ENCODE measurements at places on chromosomes 6 and 20.

GRCh38 chr20:39112178-39112743 lies 150.1 kb downstream of the DHX35 start:
- no peak for DNase-seq

- DNase-seq, result no peak
Observed at GRCh38 chr6:99507648-99508047, 7.6 kb downstream of the USP45 start.

DNA sequence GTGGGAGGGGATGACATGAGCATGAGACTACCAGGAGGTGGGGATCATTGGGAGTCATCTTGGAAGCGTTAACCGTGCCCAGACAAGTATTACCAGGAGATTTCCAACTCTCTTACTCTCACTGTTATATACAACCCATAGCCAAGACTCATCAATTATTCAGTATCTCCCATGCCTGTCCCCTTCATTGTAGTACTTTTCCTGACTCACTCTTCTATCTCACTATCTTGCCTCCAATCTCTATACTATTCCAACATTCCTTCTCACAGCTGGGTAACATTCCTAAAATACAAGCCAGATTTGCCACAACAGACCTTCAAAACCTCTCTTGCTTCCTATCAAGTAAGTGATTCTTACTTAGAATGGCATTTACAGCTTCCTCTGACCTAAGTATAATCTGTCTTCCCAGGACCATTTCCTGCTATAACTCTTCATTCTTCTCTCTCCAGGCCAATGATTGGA lies 226.3 kb upstream of the SMLR1 start:
- DNase-seq, result no peak

GRCh38 chr20:33853507-33853813 lies 42.3 kb downstream of the CHMP4B start:
- DNase-seq, result no peak

DNA sequence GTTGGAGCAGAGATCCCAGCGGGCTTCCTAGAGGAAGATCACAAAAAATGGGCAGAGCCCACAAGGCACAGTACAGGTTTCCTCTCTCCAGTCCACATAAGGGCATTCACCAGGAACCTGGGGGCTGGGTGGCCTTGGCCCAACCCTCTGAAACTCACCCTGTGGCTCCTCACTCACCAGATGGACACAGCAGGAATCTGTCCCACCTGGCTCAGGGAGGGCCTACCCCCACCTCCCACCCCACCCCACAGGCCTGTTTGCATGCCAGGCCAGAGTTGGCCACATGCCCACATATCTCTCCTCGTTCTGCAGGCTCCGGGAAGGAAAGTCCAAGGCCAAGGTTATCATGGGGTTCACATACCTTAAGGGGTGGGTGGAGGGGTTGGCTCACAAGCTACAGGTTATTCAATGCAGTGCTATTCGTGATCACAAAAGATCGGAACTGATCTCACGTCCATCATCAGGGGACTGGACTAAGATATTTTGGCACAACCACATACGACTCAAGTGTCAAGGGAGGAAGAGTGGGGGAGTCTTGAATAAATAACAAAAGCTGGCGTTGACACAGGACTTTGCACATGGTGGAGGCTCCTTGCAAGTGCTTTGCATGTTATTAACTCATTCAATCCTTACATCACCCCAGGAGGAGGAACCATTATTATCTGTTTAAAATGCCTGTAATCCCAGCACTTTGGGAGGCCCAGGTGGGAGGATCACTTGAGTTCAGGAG lies 13.0 kb downstream of the RIPOR3 start:
- no peak for DNase-seq

- DNase-seq, result no peak
Observed at GRCh38 chr20:62896526-62896925, 29.8 kb downstream of the DIDO1 start.

GRCh38 chr20:11379257-11380011 lies 538.3 kb upstream of the BTBD3 start:
- no peak for DNase-seq

DNA sequence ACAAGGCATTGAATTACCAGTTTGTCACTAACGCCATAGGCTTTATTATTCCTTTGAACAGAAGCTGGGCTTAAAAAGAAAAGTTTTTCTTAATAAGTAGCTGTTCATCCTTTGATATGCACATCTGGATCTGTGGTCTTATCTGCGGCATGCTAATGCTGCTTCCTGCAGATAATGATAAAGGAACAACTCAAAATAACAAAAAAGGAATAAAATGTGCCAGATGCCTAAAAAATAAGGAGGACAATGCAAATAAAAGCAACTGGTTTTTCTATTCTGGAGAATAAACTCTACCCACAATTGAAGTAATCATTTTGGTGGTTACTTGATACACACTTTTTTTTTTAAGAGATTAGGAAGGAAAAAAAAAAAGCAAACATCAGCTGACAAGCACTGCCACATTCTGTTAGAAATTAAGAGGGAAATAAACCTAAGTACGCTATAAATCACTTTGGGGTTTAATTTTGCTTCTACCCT lies 156.8 kb upstream of the SALL4 start:
- DNase-seq, result no peak

DNA sequence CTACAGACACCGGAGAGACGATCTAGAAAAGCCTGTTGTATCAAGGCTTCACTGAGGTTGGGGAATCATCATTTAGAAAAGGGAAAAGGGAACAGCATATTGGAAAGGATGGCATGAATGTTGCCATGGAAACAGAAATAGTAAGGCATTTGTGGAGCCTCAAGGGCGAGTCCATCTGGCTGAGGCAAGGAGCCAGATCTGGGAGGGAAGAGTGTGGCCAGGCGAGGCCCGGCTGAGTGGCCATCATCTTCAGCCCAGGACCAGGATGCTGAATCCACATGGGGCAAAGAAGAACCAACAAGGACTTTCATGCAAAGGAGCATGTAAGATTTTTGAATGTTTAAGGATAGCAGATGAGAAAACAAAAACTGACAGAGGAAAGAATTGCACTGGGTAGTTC lies 85.8 kb downstream of the MAP3K5 start:
- no peak for DNase-seq

GRCh38 chr6:119333707-119334295 lies 15.8 kb downstream of the MAN1A1 start:
- DNase-seq, result no peak

GRCh38 chr6:7604003-7604402 lies 14.0 kb downstream of the SNRNP48 start:
- no peak for DNase-seq

- no peak for DNase-seq
Observed at GRCh38 chr20:60473211-60473610, 515.0 kb downstream of the CDH26 start.

GRCh38 chr20:14696937-14697336 lies 359.5 kb upstream of the FLRT3 start:
- DNase-seq, result no peak

DNA sequence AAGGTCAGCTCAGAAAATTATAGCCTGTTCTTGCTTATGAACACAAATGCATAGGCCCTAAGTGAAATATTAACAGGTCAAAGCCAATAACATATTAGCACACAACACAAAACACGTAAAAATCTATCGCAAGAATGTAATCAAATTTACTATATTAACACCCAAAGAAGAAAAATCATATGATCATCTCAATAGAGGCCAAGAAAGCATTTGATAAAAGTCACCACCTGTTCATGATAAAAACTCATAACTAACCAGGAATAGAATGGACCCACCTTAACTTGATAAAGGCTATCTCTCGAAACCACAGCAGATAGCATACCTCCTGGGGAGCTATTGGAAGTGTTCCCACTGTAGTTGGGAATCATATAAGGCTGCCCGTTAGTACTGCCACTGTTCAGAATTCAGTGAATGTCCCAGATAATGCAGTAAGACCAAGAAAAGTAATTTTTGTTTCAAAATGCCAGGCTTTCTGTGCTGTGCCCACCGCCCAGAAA lies 21.6 kb downstream of the POFUT1 start:
- DNase-seq, result no peak

DNA sequence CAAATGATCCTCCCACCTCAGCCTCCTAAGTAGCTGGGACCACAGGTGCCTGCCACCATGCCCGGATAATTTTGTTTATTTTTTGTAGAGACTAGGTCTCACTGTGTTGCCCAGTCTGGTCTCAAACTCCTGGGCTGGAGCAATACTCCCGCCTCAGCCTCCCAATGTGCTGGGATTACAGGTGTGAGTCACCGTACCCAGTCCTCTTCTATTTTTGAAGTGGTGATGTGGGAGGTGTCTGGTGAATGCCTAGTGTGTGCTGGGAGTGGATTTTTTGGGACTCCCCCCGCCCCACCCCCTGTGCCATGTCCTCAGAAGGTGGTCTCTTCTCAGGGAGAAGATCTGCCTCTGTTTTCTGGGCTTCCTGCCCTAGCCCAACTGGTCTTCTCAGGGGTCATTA lies 47.9 kb upstream of the CLDN20 start:
- DNase-seq, result no peak

DNA sequence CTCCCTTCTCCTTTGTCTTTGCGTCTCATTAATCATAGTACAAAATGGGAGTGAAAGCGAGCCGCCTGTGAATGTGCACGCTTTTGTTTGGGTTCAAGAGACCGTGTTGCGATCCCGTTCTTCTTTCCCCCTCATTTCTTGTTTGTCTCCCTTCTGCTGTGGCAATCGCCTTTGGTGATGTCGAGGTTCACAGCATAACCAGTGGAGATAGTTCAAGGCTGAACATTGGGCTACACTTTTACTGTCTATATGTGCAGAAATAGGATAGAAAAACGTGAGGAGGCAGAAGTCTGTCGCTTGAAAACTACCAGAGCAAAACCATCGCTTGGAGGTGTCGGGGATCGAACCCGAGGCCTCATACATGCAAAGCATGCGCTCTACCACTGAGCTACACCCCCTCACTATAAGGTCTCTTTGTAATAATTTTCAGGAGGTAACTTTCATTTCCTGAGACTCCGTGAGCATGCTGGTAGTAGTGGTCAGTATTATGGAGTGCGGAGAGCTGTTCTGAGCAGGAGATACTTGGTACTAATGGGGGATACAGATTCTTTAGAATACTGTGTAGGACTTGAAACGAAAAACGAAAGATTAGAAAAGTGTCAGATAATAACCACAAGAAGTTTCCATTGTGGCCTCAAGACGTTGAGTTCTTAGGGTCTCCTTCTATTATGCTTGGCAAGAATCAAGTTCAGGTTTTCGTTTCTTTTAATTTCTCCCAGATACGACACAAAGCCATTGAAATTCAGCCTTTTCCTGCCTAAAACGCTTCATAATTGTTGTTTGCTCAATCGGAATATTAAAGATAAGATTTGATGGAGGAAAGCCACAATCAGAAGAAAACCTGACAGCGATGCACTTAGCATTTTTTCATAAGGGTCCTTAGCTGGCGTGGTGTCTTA lies 106.6 kb downstream of the TRIM27 start:
- DNase-seq, result no peak

- DNase-seq, result no peak
Observed at GRCh38 chr6:15332446-15332845, 86.6 kb downstream of the JARID2 start.

DNA sequence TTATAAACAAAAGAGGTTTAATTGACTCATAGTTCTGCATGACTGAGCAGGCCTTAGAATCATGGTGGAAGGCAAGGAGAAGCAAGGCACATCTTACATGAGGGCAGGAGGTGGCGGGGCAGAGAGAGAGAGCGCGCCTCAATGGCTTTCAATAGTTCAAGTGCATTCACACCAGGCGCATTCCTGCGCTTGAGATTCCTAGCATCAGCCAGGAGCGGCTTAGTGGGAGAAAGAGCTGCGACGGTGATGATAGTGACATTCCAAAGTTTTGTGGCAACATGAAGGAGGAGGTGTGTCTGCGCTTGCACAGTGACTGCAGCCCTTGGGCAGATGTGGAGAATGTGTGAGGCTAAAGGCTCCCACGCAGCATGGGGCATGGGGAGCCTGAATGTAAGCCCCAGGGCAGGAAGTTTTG lies 25.0 kb upstream of the EMILIN3 start:
- no peak for DNase-seq

DNA sequence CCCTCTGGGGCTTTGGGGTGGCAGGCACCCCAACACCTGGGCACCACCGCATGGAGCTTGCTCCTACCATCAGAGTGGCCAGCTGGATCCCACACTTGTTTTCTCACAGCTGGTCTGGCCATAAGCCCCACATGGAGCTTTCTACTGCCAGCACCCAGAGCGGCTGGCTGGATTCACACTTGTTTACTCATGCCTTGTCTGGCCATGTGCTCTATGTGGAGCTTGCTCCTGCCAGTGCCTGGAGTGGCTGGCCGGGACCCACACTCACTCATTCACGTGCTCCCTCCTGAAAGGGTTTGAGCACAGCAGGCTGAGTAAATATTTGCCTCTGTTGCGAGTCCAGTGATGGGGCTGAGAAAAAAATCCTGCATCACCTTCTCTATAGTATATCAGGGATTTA lies 487.0 kb downstream of the CD109 start:
- DNase-seq, result no peak

DNA sequence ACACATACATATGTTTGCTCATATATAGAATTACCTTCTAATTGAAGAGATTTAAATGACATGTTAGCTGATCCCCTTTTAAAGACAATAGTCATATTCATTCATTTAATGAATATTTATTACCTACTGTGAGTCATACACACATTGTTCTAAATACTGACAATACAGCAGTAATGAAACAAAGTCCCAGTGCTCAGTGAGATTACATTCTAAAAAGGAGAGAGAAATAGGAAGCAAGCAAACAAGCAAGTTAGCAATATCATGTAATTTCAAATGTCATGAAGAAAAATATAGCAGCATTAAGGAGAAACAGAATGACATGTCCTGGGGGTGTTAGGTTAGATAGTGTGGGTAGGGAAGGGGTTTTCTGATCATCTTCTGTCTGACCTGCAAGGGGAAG lies 136.3 kb downstream of the ADGRB3 start:
- no peak for DNase-seq

DNA sequence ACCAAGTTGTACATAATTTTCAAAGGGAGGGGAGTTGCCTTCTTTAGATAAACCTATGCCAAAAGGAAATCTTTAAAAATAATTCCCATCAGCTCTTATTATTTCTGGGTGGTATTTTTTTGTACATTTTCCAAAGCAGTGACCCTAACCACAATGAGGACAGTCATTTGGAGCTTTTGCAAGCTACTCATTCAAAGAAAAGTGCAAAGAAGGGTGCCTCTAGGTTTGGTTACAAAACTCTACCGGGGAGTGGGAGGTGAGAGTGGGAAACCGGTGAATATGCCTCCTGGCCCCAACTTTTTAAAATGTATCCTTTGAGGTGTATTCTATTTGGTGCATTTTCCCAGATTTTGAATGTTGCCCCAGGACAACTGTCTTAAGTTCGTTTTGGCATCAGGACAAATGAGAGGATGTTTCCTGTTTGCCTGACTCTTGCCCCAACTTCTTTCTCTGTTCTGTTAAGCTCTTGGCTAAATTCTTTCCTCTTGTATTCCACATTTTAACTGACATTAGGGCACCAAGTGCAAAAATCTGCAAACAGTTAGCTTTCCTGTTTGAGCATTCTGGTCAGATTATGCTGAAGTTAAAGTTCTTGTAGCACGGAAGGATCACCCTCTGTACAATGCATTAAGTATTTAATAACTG lies 78.9 kb downstream of the SLX4IP start:
- no peak for DNase-seq
